Activated CD4-positive, alpha-beta T cell treated with anti-CD3 and anti-CD28 coated beads, Interleukin-2, amount 10 ng/mL, durations not matched to agents 24 days and 14 days (primary cell): ENCODE measurements at places on chromosomes 11 and 22. TPM values are rescaled to one million over a fixed set of nuclear protein-coding genes. Genes with fewer than 3 reads are reported as not detected.

GRCh38 chr11:107733518-107733917 is 21.7 kb upstream of the SLN start:
- no peak overlapping the region for H3K4me3 ChIP-seq
- peaks cover 22% of the 10 kb centered on the region for H3K27me3 ChIP-seq
- no peaks in the 10 kb centered on the region for H3K4me1 ChIP-seq
- no peak for DNase-seq

- no peaks in the 10 kb centered on the region for H3K27me3 ChIP-seq
- H3K36me3 ChIP-seq: no peaks in the 10 kb centered on the region
Measured at GRCh38 chr11:15947681-15948648, 408.4 kb downstream of the SOX6 start.

DNA sequence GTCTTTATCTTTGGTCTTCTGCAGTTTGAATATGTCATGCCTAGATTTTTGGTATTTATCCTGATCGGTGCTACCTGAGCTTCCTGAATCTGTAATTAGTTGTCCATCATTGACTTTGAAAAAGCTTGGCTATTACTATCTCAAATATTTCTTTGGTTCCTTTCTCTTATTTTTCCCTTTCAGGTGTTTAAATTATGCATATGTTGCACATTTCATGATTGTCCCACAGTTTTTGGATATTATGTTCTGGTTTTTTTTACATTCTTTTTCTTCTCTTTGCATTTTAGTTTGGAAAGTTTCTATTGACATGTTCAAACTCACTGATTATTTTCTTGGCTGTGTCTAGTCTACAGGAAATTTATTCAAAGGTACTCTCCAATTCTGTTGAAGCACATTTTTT is 840.3 kb upstream of the LRRC4C start:
- H3K27me3 ChIP-seq: no peaks in the 10 kb centered on the region
- H3K4me3 ChIP-seq: no peak overlapping the region
- H3K36me3 ChIP-seq: no peaks in the 10 kb centered on the region
- no peak overlapping the region for H3K27ac ChIP-seq
- no peak for DNase-seq
- no peaks in the 10 kb centered on the region for H3K4me1 ChIP-seq

The SHISAL1 gene
- not detected in 2 replicates for total RNA-seq

The CECR2 gene
- total RNA-seq: 0.09 and 0.14 TPM in 2 replicates
